ENCODE measurements at places on chromosomes 11 and 22. TPM values are rescaled to one million over a fixed set of nuclear protein-coding genes. Genes with fewer than 3 reads are reported as not detected.

GRCh38 chr11:3188496-3189195 lies 23.5 kb upstream of the OSBPL5 start:
- no peak overlapping the region for H3K4me3 ChIP-seq
- no peak overlapping the region for H3K27ac ChIP-seq
- no peaks in the 10 kb centered on the region for H3K36me3 ChIP-seq
- peaks cover 9% of the 10 kb centered on the region for H3K27me3 ChIP-seq

GGTLC3 gene
- total RNA-seq: not detected

SPINDOC gene
- total RNA-seq: 63.7 TPM

GRCh38 chr11:128903248-128904061 lies 12.3 kb downstream of the KCNJ5 start:
- no peak for DNase-seq
- no peaks in the 10 kb centered on the region for H3K36me3 ChIP-seq

OSM gene
- not detected for total RNA-seq

GRCh38 chr11:6437993-6438392 lies 2.8 kb downstream of the HPX start:
- no peak for DNase-seq
- H3K4me1 ChIP-seq: peaks cover 2% of the 10 kb centered on the region
- no peak overlapping the region for H3K4me3 ChIP-seq
- no peaks in the 10 kb centered on the region for H3K27me3 ChIP-seq
- H3K36me3 ChIP-seq: no peaks in the 10 kb centered on the region

DNA sequence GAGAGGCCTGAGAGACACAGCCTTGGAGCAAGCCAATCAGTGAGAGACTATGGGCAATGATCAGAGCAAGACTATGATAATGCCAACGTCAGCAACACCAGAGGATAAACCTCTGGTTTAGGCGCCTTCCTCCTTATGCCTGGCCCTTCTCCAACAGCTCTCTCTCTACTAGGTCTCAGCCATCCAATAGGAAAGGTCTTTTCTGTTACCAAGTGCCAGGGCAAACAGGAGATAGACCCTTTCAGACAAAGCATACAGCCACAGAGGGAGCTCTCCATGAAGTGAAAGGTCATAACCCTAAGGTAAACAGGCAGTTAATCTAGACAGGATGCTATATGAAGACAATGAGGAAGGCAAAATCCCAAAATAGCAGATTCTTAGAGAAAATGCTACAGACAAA lies 9.5 kb downstream of the STK33 start:
- no peaks in the 10 kb centered on the region for H3K36me3 ChIP-seq
- no peak overlapping the region for H3K27ac ChIP-seq
- no peak for DNase-seq
- H3K4me3 ChIP-seq: no peak overlapping the region
- H3K27me3 ChIP-seq: no peaks in the 10 kb centered on the region
- H3K4me1 ChIP-seq: peaks cover 4% of the 10 kb centered on the region

DNA sequence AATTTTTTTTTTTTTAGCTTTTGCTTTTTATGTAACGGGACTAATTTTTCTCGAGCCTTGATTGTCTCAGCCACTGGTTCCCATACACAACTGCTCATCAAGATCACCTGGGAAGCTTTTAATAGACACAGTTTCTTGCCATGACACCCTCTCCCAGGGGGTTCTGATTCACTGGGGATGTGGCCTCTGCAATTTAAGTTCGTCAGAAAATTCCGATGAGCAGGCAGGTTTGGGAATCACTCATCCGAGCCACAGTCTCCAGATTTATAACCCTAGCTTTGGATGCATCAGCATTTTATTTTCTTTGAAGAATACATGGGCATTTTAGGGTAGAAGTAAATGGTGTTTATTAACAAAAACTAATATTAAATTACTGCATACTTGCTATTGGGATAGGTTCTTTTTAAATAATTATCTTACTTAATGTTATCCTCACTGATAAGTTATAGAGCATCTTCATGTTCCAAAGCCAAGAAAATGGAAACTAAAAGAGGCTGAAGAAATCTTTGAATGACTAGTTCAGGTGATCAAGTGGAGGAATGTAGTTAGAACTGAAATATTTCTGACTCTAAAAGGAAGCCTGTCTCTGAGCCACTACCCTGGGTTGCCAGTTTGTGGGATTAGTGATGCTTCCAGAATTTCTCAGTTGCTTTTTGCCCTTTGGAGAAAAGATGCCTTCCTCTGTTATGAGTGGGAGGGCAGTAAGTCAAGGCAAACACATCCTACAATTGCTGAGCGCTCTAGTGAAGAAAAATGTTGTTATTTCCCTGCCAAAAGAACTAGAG lies 319.0 kb downstream of the DDX10 start:
- no peaks in the 10 kb centered on the region for H3K36me3 ChIP-seq
- no peak for DNase-seq

GRCh38 chr11:107999759-108000455 lies 8.8 kb upstream of the CUL5 start:
- H3K36me3 ChIP-seq: no peaks in the 10 kb centered on the region
- H3K27me3 ChIP-seq: peaks cover 2% of the 10 kb centered on the region
- DNase-seq: no peak
- H3K4me1 ChIP-seq: peaks cover 2% of the 10 kb centered on the region
- no peak overlapping the region for H3K27ac ChIP-seq
- H3K4me3 ChIP-seq: no peak overlapping the region

DNA sequence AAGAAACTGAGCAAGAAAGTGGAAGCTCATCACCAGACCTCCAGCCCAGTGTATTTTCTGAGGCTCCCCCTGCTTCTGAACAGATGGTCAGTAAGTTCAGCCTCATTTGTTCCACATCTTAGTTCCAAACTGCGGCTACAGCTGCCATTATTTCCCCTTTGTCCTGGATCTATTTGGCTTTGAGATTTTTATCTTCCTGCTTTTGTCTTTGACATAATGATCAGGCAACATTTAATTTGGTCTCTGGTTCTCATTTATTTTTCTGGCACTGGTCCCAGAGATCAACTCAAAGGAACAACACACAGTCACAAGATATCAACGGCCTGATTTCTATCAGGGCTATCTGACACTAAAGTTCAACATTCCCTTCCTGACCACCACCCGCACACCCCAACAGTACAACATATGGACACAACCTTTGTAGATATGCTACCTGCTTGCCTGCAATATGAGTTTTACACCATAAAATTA lies 137.5 kb downstream of the FAM76B start:
- H3K4me3 ChIP-seq: no peak overlapping the region
- H3K36me3 ChIP-seq: no peaks in the 10 kb centered on the region
- H3K27me3 ChIP-seq: no peaks in the 10 kb centered on the region
- H3K27ac ChIP-seq: peak overlapping the region; percentile 70

CHID1 gene
- 88.3 TPM for total RNA-seq

TEX12 gene
- total RNA-seq: 0.36 TPM

GRCh38 chr11:64859542-64860414 lies 15.3 kb upstream of the CDC42BPG start:
- H3K27ac ChIP-seq: peak overlapping the region; percentile 50
- no peaks in the 10 kb centered on the region for H3K27me3 ChIP-seq
- H3K4me1 ChIP-seq: peaks cover 25% of the 10 kb centered on the region
- no peak for DNase-seq
- H3K36me3 ChIP-seq: peaks cover 11% of the 10 kb centered on the region
- H3K4me3 ChIP-seq: no peak overlapping the region

- peak overlapping the region; percentile 84 for H3K27ac ChIP-seq
- no peaks in the 10 kb centered on the region for H3K36me3 ChIP-seq
- H3K27me3 ChIP-seq: peaks cover 26% of the 10 kb centered on the region
- peak; percentile 66 for DNase-seq
Measured at GRCh38 chr22:32880893-32881596, 79.5 kb downstream of the TIMP3 start.

- no peaks in the 10 kb centered on the region for H3K36me3 ChIP-seq
- H3K27me3 ChIP-seq: peaks cover 66% of the 10 kb centered on the region
- DNase-seq: no peak
- H3K27ac ChIP-seq: no peak overlapping the region
- H3K4me1 ChIP-seq: peaks cover 5% of the 10 kb centered on the region
Measured at GRCh38 chr22:48100685-48101417, 1338.4 kb downstream of the TBC1D22A start.

ELF5 gene
- total RNA-seq: 2.1 TPM

GRCh38 chr11:117627259-117627658 lies 169.8 kb downstream of the DSCAML1 start:
- no peak overlapping the region for H3K27ac ChIP-seq
- no peaks in the 10 kb centered on the region for H3K4me1 ChIP-seq
- peaks cover 46% of the 10 kb centered on the region for H3K27me3 ChIP-seq
- no peaks in the 10 kb centered on the region for H3K36me3 ChIP-seq
- no peak for DNase-seq

DNA sequence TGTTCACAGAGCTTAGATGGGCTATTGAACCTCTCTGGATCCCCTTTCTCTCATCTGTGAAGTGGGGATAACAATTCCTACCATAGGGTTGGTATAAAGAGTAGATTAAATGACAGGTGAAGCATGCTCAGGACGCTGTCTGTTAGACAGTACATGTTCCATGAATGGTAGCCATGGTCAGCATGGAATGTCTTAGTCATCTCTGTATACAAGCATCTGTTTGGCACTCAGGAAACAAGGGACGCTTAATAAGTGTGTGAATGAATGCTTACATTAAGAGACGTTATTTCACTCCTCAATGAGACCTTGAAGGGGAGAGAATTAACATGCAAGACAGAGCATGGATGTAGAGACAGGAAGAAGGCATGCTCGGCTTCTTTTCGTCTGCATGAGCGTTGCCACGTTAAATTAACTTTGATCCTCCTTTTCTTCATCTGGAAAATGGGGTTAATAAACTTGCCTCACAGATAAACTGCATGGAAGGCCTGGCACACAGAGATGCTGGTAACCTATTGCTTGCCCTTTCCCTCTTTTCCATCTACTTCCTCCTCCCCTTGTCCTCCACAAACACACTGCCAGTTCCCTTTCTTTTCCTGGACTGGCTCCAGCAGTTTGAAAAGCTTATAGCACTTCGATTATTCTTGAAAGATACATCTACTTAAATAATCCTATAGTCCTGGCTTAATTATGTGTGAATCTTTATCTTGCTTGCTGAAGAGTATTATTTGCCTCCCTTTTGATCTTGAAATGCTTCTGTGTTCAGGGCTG lies 267.2 kb upstream of the MTNR1B start:
- H3K4me1 ChIP-seq: peaks cover 26% of the 10 kb centered on the region
- H3K27ac ChIP-seq: no peak overlapping the region
- peaks cover 5% of the 10 kb centered on the region for H3K36me3 ChIP-seq
- H3K4me3 ChIP-seq: no peak overlapping the region

FZD4 gene
- 22.5 TPM for total RNA-seq

GRCh38 chr22:35840302-35840739 lies 122.6 kb downstream of the APOL5 start:
- peak overlapping the region; percentile 95 for H3K27ac ChIP-seq
- peak; percentile 62 for DNase-seq
- H3K36me3 ChIP-seq: no peaks in the 10 kb centered on the region
- no peaks in the 10 kb centered on the region for H3K27me3 ChIP-seq
- H3K4me1 ChIP-seq: peaks cover 52% of the 10 kb centered on the region

DNA sequence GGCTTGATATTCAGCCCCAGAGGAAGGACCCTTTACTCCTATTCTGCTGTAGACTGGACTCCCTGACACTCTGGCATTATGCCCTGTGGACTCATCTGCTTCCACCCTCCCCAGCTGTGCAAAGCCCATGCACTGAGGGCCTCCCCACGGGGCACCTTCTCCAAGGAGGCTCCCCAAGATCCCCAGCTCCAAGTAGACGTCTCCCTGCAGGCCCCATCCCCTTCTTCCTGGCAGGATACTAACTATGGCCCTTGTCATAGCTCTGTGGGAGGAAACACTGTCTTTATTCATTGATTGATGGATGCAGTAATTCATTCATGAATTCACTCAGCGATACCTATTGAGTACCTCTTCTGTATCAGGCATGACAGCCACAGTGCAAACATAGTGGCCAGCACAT lies 15.3 kb upstream of the APOL6 start:
- DNase-seq: no peak
- no peak overlapping the region for H3K27ac ChIP-seq
- H3K4me3 ChIP-seq: no peak overlapping the region
- H3K27me3 ChIP-seq: no peaks in the 10 kb centered on the region

HBE1 gene
- total RNA-seq: 0.29 TPM

- no peak overlapping the region for H3K4me3 ChIP-seq
- H3K27ac ChIP-seq: no peak overlapping the region
- H3K27me3 ChIP-seq: peaks cover 15% of the 10 kb centered on the region
- no peaks in the 10 kb centered on the region for H3K36me3 ChIP-seq
Measured at GRCh38 chr11:44028401-44028800, 19.4 kb upstream of the ACCSL start.

TBX10 gene
- not detected for total RNA-seq

MS4A12 gene
- total RNA-seq: not detected

APOL1 gene
- 1.9 TPM for total RNA-seq

DNA sequence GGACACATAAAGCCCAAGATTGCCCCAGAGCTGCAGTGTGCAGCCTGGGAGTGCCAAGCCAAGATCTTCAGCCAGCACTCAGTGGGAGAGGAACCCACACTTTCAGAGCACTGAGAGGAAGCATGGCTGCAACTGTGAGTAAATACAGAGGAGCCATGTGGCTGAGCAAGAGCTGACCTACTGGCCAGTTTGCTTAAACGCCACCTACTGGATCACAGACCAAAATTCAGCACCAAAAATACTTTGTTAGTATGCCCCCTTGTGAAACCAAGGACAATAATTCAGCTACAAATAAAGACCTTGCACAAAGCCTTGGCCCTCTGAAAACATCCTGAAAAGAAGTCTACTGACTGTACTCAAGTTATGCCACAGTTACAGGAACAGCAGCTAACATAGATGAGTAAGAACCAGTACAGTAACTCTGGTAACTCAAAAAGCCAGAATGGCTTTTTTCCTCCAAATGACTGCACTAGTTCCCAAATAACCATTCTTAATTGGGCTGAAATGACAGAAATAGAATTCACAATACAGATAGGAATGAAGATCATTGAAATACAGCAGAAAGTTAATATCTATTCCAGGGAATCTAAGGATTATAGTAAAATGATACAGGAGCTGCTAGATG lies 10.1 kb upstream of the OR4A15 start:
- no peaks in the 10 kb centered on the region for H3K36me3 ChIP-seq
- DNase-seq: no peak
- H3K4me3 ChIP-seq: no peak overlapping the region
- H3K27ac ChIP-seq: no peak overlapping the region

CELSR1 gene
- total RNA-seq: 18.4 TPM

WT1 gene
- 131 TPM for total RNA-seq

Data from mesothelial cell of epicardium (in vitro differentiated cells).